Activated CD4-positive, alpha-beta T cell treated with anti-CD3 and anti-CD28 coated beads, Interleukin-2, amount 50 U/mL, for 4 hours (primary cell): ENCODE measurements at places on chromosomes 1 and 21.

GRCh38 chr1:203026666-203027663 is 674 bp downstream of the PPFIA4 start:
- no peak for DNase-seq

DNA sequence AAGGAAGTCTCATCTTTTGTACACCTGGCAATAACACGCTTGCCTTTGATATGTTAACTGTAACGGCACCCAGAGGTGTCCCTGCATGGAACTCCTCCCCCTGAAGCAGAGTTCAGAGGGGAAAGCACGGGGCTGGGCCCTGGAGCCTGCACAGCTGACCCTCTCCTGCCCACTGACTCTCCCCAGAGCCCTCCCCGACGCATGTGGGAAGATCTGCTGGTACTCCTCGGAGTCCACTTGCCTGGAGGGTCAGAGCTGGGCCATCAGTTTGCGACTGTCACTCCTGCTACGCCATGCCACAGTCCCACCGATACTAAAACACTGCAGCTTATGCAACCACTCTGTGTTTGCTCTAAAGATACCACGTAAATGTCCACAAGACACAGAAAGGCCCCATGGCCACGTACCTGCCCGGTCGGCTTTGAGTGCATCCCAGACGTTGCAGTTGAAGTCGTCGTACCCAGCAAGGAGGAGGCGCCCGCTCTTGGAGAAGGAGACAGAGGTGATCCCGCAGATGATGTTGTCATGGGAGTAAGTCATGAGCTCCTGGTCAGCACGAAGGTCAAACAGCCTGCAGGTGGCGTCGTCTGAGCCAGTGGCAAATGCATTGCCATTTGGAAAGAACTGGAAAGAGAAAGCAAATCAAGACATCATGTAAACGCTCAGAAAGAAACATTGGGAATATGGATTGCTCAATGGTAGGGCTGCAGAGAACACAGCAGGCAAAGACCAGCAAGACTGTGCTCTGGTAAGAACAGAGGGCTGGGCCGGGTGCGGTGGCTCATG is 10.6 kb upstream of the NADK start:
- DNase-seq, result no peak

DNA sequence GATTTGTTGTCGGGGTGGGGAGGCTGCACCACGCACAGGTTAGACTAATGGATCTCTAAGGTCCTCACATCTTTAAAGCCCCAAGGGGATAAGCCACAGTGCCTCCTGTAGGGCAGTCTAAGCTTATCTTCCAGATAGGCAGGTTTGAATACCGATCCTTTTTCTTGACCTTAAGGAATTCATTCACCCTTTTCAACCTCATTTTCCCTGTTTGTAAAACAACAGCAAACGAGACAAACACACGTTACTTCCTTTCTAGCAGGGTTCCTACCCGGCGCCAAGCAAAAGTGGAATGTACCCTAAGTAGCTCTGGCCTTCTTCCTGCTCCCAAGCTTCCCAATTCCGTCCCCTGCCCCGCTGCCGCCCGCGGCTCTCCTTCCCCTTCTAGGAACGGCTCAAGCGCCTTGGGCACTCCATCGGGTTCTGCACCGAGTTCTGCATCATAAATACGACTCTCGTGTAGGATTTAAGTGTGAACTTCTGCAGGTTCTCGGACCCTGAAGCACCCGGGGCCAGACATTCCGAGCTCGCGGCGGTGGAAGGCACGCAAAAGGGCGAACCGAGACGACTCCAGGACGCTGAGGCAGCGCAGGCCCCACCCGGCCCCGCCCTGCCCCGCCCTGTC is 548 bp upstream of the CDC20 start:
- no peak for DNase-seq

DNA sequence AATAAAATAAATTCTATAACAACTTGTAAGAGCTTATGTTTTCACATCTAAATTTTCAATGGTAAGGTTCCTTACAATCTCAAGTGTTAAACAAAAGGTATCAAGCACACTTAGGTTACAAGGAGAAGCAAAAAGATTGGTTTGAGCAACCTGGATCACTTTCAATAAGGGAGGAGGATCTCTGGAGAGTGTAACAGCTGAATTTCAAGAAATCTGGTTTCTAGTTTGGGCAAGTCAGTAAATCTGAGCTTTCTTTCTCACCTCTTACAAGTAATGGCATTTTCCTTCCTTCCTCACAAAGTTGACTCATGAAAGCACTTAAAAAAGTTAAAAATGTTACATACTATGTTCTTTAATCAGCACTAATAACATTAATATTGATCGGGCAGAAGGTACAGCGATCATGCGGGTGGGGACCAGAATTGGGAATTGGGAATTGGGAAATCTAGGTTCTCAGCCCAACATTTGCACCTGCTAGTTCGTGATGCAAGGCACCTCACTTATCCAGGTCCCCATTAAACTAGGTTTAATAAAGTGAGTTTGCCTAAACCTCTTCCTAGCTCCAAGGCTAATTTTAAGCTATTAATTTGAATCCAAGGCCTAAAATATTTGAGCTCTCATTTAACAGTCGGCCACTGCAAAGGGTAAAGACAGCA is 3.1 kb downstream of the NUCKS1 start:
- no peak for DNase-seq

DNA sequence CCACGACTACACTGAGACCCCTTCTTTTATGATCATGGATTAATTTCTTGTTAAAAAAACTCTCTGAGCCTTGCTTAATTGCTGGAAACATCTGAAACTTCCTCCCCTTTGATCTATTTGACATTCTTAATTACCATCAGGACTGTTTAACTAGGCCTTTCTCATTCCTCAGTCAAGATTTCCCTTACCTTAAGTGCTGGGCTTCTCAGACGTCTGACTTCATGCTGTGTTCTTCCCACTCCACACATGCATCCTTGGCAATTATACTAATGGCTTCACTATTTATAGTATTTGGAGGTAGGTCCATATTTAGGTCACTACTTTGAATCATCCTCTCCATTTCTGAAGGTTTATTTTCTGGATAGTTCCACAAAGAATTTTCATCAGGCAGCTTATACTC is 341.3 kb upstream of the TMPRSS15 start:
- no peak for DNase-seq

GRCh38 chr1:70202173-70202758 is 3.1 kb downstream of the LRRC40 start:
- no peak for DNase-seq

GRCh38 chr1:78471890-78472620 is 18.7 kb upstream of the PTGFR start:
- no peak for DNase-seq

DNA sequence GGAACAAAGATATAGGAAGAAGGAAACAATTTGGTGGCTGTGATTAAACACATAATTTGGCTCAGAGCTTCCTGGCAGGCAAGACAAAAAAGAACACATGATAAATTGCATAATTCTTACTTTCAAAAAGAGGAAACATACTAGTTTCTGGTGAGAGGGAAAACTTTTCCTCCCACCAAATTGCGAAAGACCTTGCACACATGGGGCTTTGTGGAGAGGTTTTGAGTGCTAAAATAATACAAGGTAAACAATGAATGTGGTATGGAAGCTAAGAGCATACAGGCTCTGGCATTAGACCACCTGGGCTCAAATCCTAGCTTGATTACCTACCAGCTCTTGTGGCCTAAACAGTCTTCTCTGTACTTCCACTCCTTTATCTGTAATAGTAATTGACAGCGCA is 140.2 kb upstream of the HOOK1 start:
- DNase-seq, result no peak

- DNase-seq, result no peak
Observed at GRCh38 chr1:43799656-43800635, 92.6 kb downstream of the ST3GAL3 start.

DNA sequence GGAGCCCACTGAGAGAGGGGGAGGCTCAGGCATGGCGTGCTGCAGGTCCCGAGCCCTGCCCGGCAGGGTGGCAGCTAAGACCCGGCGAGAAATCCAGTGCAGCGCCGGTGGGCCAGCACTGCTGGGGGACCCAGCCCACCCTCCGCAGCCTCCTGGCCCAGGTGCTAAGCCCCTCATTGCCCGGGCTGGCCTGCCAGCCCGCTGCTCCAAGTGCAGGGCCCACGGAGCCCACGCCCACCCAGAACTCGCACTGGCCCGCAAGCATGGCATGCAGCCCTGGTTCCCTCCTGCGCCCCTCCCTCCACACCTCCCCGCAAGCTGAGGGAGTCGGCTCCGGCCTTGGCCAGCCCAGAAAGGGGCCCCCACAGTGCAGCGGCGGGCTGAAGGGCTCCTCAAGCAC is 61.5 kb downstream of the C21orf91 start:
- DNase-seq, result no peak

- no peak for DNase-seq
Observed at GRCh38 chr1:76998582-76999223, 131.4 kb downstream of the ST6GALNAC5 start.

GRCh38 chr1:236150311-236150955 is 8.1 kb downstream of the GPR137B start:
- no peak for DNase-seq

- DNase-seq, result no peak
Observed at GRCh38 chr1:185690527-185690926, 43.7 kb upstream of the HMCN1 start.

DNA sequence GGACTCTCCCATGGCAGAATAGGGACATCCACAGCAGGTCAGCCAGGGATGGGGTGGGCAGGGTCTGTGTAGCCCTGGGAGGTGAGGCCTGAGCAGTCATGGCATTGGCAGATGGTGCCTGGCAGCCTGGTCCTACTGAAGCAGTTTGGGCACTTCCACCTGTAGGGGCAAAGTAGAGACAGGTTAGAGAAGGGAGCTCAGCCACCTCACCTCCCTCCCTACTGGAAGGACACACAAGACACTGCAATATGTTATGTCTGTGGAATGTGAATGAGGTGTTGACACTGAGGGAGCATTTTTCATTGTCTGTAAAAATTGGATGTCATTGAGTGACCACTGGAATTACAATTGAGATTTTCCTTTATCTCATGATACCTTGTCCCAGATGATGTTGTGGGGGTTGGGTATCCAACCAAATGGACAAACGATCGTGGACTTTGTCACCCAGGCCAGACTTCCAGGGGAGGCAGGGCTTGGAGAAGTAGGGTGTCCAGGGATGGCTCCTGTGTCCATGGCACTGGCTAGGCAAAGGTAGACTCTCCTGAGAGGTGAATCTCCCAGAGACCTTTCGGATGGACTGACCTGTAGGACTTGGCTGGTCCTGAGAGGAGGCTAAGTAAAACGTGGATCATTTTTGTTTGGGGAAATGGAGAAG is 9.7 kb downstream of the SHISA4 start:
- no peak for DNase-seq

DNA sequence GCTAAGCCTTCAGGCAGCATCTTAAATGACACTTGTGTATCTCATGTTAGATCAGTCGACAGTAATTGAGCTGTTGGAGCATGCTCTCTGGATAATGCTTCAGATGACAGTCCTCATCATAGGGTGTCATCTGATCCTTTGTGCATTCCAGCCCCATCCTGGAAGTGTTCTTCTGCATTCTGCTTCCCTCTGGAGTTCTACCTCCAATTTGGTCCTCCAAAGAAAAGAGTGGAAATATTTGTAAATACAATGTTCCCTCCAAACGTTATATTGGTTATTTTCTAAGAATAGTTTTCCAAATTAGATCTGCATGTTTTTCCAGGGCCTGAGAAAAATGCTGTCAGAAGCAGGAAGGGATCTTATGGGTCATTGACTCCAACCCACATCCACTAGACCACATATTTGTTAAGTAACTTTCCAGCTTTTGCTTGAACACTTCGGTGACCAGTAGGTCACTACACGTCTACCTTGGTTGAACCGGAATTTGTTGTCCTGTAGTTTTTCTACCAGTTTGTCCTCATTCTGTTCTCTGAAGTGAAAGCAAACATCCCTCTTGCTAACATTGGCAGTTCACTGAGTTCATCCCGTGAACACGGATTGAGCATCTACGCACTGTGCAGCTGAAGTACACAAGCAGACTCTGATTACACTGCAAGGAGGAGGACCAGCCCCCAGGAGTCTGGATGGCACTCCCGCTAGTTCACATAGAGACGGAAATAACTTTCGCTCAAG is 136.0 kb downstream of the TLR5 start:
- DNase-seq, result no peak

DNA sequence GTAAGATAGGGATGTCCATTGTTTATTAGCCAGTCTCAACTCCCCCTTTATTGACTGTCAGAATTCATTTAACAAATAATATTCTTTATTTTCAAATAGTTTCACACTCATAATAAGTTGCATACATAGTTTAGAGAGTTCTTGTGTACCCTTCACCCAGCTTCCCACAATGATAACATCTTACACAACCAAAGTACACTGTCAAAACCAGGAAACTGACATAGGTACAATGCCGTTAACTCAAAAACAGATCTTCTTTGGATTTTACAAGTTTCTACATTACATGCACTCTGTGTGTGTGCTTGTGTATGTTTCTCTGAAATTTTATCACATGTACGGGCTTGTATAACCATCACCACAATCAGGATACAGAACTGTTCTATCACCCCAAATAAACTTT is 64.4 kb upstream of the IFNLR1 start:
- no peak for DNase-seq

DNA sequence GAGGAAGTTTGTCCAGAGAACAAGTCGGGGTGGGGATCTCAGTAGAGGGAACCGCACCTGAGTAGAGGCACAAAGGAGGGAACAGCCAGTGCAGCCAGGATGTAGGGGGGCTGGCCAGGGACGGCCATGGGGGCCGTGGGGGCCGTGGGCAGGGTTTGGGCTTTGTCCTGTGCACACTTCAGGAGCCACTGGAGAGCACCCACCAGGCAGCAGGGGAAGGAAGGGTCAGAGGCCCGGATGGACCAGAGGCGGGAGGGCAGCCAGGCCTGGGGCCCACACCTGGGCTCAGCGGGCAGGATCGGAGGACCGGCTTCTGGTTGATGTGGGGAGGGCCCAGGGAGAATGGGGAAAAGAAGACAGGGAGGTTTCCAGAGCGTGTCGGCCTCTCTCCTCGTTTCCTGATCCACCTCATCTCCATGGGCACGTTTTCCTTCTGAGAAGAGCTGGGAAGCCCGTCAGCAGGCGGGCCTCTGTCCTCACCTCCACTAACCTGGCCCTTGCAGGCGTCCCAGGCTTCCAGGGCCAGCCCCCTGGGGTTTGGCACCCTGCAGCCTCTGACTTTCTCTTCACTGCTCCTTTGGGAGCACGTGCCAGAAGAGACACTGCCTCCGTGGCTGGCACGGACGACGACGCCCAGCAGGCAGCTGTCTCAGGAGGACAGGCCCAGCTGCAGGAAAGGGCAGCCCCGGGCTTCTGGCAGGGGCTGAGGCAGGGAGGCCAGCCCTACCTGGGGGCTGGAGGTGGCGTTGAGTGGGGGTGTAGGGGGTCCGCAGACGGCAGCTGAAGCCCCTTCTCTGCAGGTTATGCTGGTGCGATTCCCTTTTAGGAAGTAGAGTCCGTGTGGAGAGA is 16.8 kb upstream of the PDXK start:
- no peak for DNase-seq

- DNase-seq, result no peak
Observed at GRCh38 chr21:36917471-36918158, 48.9 kb downstream of the HLCS start.

- no peak for DNase-seq
Observed at GRCh38 chr1:53902235-53903138, 8.5 kb downstream of the DIO1 start.

DNA sequence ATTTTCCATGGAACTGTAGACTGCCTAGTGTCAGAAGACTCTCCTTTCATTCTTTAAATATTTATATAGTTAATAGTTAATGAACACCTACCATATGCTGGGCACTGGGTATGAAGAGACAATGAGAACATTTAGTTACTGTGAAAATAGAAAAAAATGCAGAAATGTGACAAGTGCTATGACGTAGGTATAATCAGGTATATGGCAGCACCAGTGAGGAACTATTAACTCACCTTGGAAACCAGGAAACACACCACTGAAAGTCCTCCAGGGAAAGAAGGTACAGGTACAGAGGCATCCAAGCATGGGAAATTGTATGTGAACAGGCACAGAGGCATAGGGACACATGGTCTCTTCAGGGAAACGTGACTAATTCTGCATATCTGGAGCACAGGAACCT is 42.3 kb downstream of the DPT start:
- no peak for DNase-seq
